Right lobe of liver (tissue), 6 donors: ENCODE measurements at places on chromosomes 2 and 18. TPM values are rescaled to one million over a fixed set of nuclear protein-coding genes. Genes with fewer than 3 reads are reported as not detected.
A peak's percentile ranks its signal among the peaks of the same experiment; 100 is the strongest.

DNA sequence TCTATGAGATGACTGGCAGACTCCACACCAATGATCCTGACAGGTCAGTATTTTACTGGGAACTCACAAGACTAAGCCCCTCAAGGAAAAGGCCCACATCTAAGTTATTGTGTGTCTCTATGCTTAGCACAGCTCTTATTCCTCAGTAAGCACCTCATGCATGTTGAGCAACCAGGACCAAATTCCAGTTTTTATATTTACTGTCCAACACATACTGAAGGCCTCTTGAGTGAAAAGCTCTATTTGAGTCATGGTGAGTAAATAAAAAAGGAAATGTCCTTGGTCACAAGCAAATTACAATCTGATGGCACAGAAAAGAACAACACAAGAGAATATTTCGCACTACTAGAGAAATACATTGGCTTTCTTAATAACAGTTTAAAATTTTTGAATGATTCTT lies 87.9 kb upstream of the ETAA1 start:
- H3K27ac ChIP-seq: no peak overlapping the region
- H3K4me3 ChIP-seq: no peak overlapping the region
- no peak for DNase-seq
- H3K36me3 ChIP-seq: no peaks in the 10 kb centered on the region
- H3K27me3 ChIP-seq: no peaks in the 10 kb centered on the region
- no peaks in the 10 kb centered on the region for H3K4me1 ChIP-seq

GRCh38 chr2:195368249-195369217 lies 288.5 kb upstream of the SLC39A10 start:
- DNase-seq: no peak
- H3K4me3 ChIP-seq: no peak overlapping the region
- H3K4me1 ChIP-seq: no peaks in the 10 kb centered on the region
- no peaks in the 10 kb centered on the region for H3K36me3 ChIP-seq
- no peaks in the 10 kb centered on the region for H3K27me3 ChIP-seq
- H3K27ac ChIP-seq: no peak overlapping the region

- no peaks in the 10 kb centered on the region for H3K27me3 ChIP-seq
- no peak for DNase-seq
- H3K4me1 ChIP-seq: no peaks in the 10 kb centered on the region
- no peak overlapping the region for H3K4me3 ChIP-seq
- H3K27ac ChIP-seq: no peak overlapping the region
These were observed 69.6 kb downstream of the MAPRE2 start for GRCh38 chr18:35110554-35111485.

- DNase-seq: no peak
- H3K4me3 ChIP-seq: no peak overlapping the region
- no peaks in the 10 kb centered on the region for H3K36me3 ChIP-seq
- no peak overlapping the region for H3K27ac ChIP-seq
- H3K27me3 ChIP-seq: no peaks in the 10 kb centered on the region
These were observed 36.1 kb downstream of the TRAK2 start for GRCh38 chr2:201415149-201415548.

DNA sequence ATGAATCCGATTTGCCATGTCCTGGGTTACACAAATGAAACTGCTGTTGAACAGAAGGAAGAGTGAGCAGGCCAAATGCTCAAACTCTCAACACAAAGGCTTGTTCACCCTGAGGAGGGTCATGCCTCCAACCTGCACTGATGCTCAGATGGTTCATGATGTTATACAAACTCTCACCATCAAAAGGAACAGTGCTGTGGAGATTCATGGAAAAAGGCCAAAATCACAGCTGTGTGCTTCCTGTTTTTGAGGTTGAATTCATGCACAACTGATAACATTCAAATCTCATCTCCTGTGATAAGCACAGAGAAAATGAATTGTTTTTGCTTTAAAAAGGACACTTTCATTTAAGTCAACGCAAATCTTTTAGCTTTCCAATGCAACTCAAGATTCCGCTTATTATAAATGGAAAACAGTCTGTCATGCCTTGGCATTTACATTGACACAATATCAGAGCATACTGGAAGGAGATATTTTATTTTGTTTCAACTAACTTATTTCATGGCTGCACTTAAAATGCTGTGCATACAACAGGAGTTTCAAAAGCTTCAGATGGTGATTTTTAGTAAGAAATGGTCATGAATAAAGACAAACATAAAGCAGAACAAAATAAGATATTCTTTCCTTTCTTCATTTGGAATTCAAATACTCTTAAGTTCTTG lies 22.2 kb upstream of the TTN start:
- H3K27me3 ChIP-seq: no peaks in the 10 kb centered on the region
- H3K36me3 ChIP-seq: no peaks in the 10 kb centered on the region
- no peak for DNase-seq
- H3K4me1 ChIP-seq: no peaks in the 10 kb centered on the region

- no peaks in the 10 kb centered on the region for H3K4me1 ChIP-seq
- H3K27ac ChIP-seq: no peak overlapping the region
- DNase-seq: peak; percentile 33
- H3K27me3 ChIP-seq: no peaks in the 10 kb centered on the region
- no peak overlapping the region for H3K4me3 ChIP-seq
These were observed 120.6 kb downstream of the NDUFA10 start for GRCh38 chr2:239904496-239904895.

DNA sequence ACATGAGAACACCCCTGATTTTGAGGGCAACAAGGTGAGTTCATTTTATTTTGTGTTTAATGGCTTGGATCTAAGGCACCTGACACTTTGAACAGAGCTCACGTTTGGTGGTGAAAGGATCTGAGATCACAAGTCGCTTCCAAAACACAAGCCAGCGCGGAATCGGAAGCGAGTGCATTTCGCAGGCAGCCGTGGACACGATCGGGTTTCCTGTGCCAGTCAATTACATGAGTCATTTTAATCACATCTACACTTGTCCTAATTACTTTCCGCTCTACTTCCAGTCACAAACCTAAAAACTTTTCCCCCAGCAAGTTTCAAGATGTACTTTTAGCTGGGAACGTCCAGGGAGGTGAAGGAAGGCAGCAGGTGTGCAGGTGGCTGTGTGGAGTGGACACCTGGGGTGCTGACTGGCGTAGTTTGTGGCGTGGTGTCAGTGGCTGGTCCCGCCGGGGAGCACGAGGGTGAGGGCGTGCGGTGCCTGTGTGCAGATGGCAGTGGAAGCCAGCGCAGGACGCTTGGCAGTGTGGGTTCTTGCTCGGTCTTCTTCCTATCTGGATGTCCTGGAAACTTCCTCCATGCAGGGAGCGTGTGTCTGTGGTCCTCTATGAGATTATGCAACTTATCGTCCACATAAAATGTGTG lies 75.6 kb downstream of the DCDC2C start:
- H3K27ac ChIP-seq: no peak overlapping the region
- H3K27me3 ChIP-seq: no peaks in the 10 kb centered on the region
- H3K4me3 ChIP-seq: no peak overlapping the region
- no peak for DNase-seq

- no peak overlapping the region for H3K4me3 ChIP-seq
- H3K27ac ChIP-seq: no peak overlapping the region
- no peak for DNase-seq
- H3K36me3 ChIP-seq: no peaks in the 10 kb centered on the region
- H3K27me3 ChIP-seq: no peaks in the 10 kb centered on the region
These were observed 7.8 kb downstream of the RNF144A start for GRCh38 chr2:6924924-6925409.

DNA sequence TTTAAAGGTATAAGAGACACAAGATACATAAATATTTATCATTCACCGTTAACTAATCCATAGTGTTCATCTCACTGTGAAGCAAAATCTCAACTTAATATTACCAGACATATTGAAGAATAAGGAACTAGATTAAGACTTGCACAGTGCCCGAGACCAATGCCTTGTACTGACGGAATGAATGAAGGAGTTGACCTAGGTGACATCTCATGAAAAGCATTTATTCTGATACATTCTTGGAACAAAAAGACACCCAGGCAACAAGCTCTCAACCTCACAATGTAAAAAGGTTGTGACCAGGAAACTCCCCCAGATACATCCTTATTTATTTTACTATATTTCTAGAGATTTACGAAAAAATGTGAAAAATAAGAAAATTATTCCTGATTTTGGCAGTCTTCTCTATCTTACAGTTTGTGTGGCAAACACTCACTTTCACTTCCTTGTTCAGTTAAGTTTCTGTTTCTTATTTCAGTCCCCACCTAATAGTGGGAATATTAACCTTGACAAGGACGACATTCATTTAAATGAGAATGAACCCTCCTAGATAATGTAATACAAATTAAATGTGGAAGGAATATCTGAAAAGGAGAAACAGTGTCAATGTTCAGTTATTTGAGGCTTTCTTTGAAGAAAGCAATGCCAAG lies 28.4 kb downstream of the M1AP start:
- H3K36me3 ChIP-seq: no peaks in the 10 kb centered on the region
- H3K27ac ChIP-seq: no peak overlapping the region
- DNase-seq: no peak
- no peaks in the 10 kb centered on the region for H3K4me1 ChIP-seq
- no peaks in the 10 kb centered on the region for H3K27me3 ChIP-seq

DNA sequence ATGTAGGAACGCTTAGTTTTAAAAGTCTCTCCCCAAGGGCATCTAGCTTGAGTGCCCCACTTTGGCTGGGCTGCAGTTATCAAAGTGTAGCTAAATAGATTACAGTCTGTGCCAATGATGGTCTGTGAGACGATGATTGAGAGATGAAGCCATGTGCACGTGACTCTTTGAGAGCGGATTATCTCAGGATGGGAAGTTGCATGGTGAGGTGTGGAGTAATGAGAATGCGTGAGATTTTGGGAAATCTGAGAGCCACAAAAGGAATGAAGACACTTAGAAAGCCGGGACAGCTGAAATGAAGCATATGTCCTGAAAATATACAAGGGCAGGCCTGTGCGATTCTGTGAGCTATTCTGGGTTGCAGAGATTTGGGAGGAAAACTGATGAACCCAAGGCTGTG lies 370.0 kb downstream of the TGIF1 start:
- no peaks in the 10 kb centered on the region for H3K27me3 ChIP-seq
- H3K36me3 ChIP-seq: no peaks in the 10 kb centered on the region
- no peak overlapping the region for H3K4me3 ChIP-seq
- DNase-seq: no peak
- no peak overlapping the region for H3K27ac ChIP-seq

GRCh38 chr2:27042985-27043634 lies 8.4 kb upstream of the AGBL5 start:
- H3K36me3 ChIP-seq: no peaks in the 10 kb centered on the region
- H3K27ac ChIP-seq: no peak overlapping the region
- no peaks in the 10 kb centered on the region for H3K27me3 ChIP-seq

The METTL5 gene
- 26.7 TPM for total RNA-seq

The LAMA1 gene
- total RNA-seq: 0.06 TPM
